ENCODE measurements at places on chromosomes 7 and 10. TPM values are rescaled to one million over a fixed set of nuclear protein-coding genes. Genes with fewer than 3 reads are reported as not detected.

Gene WEE2
- not detected for polyA plus RNA-seq

Gene LRRC18
- not detected for polyA plus RNA-seq

Gene MBL2
- polyA plus RNA-seq, result not detected

Gene DLX5
- not detected for polyA plus RNA-seq

Gene LBX1
- not detected for polyA plus RNA-seq

Gene NUTM2B
- polyA plus RNA-seq, result 0.18 TPM

Gene ZNF511
- 79.2 TPM for polyA plus RNA-seq

Gene ADAM12
- not detected for polyA plus RNA-seq

Gene ANKRD61
- polyA plus RNA-seq, result 0.30 TPM

Gene ODAD2
- not detected for polyA plus RNA-seq

Gene CYP2C8
- not detected for polyA plus RNA-seq

Gene CPXM2
- polyA plus RNA-seq, result not detected

Gene OPN4
- not detected for polyA plus RNA-seq

Gene FKBP6
- polyA plus RNA-seq, result not detected

Gene SPDYE6
- polyA plus RNA-seq, result not detected

Gene BAMBI
- not detected for polyA plus RNA-seq

Gene EPHA1
- 16.2 TPM for polyA plus RNA-seq

Gene WASHC2C
- polyA plus RNA-seq, result 34.2 TPM
